Fibroblast of skin of back (primary cell): ENCODE measurements at places on chromosomes 16 and 17.

DNA sequence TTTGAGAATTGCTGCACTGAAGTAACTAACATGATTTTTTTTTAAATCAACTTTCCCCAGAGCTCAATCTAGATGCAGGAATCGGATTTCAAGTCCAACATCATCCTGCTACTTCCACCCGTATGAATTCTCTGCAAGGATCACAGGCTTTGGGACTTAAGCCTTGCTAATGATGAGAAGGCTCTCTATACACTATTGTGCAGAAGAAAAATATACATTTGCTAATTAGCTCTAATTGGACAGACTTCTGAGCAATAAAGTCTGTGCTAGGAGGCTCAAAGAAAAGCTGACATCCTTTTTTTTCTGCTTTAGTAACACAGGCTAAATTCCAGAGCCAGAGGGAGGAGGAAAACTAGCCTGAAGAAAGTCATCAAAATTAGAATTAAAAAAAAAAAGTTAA, 433.6 kb downstream of the PMP22 start:
- no peak for DNase-seq

DNA sequence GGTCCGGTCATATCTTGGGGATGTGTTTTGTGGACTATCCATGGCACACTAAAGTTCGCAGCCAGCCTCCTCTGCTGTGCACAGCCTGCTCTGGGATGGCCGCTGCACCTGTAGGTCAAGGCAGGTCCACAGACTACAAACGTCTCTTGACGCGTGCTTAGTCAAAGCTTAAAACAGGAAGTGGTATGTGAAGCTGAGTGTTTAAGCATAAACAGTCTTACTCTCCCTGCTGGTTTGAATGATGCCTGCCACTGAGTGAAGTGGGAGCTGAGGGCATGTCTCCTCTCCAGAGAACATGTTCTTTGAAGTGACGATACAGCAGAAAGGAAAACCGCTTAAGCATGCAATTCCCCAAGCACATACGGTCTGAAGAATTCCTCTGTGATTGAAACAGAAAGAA, 365.6 kb downstream of the SLC39A11 start:
- DNase-seq, result peak; percentile 36

DNA sequence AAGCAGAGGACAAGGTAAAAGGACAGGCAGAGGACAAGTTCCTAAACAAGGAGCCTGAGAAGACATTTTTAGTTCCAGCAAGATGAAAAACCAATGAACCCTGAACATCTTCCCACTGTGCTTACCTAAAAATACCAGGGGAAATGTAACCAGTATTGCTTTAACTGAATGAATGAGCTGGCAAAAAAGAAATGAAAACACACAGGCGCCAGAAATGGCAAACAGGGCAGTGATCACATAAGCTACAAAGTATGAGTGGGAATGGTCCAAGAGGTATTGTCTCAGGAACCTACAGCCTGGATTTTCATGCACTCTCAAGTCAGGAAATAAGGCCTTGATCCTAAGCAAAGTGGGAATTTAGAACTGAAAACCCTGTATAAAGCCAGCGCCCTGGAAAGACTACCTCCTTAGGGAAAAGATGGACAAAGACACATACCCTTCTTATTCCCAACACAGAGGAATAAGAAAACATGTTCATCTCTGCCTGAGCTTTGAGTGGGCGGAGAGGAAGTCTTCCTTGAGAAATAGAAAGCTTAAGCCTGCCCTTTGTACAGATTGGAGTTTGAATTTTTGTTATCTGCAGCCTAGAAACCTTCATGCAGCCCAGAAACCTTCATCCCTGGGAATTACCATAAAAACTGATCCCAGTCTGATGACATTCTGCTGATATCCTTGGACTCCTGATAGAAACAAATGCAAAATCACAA, 2.1 kb downstream of the CMTM2 start:
- peak; percentile 35 for DNase-seq

GRCh38 chr16:80909720-80910119, 97.0 kb downstream of the CMC2 start:
- no peak for DNase-seq

GRCh38 chr17:8965394-8966168, at the start of gene PIK3R5:
Gene PIK3R5, minus strand, starts transcription at chr17:8965707. Its CDS starts 54,213 bp downstream, at chr17:8911494.
- no peak for DNase-seq

DNA sequence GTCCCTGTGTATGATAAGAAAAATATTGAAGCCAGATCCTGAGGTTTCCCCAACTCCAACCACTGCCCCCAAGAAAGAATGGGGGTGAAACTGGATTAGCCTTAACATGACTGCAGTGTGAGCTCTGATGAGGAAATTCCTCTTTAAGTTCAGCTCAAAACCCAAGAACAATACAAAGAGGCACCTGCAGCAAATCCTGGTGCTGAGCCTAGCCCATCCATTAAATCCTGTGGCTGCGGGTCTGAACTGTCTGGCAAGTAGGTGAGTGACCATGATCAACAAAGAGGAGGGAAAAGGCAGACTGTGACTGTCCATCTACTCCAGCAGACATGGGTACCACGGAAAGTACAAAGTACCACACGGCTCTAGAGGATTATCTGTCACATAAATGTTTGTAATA, 64.2 kb downstream of the CREBBP start:
- no peak for DNase-seq

GRCh38 chr16:65608455-65608854, 486.6 kb upstream of the CDH11 start:
- DNase-seq, result peak; percentile 7

DNA sequence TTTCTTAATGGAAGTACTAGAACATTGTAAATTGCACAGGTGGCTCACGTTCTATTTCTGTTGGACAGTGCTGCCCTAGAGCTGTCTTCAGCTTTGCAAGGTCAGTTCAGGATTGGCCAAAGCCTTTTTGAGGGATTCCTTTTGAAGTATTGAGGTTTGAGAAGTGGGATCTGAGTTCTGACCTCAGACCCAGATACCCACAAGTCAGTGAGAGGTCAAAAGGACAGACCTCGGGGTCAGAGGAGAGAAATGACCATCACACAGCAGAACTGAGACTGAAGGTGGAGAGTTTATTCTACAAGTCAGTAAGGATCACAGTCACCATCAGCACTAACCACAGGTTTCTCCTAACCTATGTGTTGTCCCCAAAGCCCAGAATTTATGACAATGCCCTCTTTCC, 1.7 kb downstream of the ACSM5 start:
- no peak for DNase-seq

DNA sequence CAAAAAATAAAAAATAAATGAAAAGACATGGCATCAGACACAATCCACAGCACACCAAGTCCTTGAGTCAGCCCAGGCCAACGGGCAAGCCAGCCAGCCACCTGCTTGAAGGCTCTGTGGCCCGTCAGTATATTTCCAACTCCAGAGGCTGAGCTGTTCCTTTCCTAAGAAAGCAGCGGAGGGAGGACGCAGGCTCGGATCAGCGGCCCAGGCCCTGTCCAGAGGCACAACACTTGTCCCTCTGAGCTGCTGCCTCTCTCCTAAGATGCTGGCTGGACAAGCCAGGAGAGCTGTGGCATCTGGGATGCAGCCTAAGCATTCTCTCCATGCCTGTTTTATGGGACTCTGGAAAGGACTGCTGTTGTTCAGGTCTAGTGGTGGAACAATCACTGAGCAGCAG, 14.8 kb upstream of the NLRC3 start:
- no peak for DNase-seq

DNA sequence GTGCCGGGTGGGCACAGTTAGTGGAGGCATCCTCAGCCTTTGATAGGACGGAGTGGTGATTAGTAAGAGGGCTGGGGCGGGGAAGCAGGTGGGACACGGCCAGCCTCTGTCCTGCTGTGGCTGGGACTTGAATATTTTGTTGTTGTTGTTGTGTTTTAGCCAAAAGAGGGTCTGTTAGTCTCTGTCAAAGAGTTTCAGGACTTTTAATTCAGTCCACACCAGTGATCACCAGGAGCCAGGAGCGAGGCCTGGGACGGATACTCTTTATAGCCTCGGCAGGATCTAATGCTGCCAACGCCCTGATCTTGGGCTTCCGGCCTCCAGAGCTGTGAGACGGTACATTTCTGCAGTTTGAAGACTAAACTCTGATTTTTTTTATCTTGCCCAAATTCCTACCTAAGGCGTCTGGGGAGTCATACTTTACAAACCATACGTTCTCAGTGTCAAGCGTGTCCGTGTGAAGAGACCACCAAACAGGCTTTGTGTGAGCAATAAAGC, 2.9 kb upstream of the RNF213 start:
- no peak for DNase-seq
